NCI-H526 treated with DMSO at 0.1 percent for 48 hours (cell line): ENCODE measurements at places on chromosomes 7 and 10.

GRCh38 chr7:97468493-97468892 is 263.4 kb upstream of the TAC1 start:
- DNase-seq = no peak

- no peak for DNase-seq
Measured at GRCh38 chr7:39678930-39679709, 55.7 kb downstream of the RALA start.

GRCh38 chr7:22137466-22137865 is 191.8 kb upstream of the CDCA7L start:
- no peak for DNase-seq

DNA sequence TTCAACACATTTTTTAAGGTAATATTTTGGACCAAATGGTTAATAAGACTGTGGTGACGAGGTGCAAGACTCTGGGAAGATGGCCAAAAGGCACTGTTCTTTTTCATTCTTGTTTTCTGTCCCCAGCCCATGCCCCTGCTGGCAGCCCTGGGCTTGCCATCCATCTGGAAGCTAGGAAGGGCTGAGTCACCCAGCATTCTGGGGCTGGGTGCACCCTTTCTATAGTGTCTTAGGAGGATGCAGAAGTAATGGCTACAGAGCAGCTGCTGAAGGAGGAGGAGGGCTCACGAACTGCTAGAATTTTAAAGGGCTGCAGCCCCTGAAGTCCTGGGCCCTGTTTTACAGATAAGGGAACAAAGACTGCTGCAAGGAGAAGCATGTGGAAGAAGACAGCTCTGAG is 42.8 kb upstream of the ZNF32 start:
- DNase-seq = no peak

DNA sequence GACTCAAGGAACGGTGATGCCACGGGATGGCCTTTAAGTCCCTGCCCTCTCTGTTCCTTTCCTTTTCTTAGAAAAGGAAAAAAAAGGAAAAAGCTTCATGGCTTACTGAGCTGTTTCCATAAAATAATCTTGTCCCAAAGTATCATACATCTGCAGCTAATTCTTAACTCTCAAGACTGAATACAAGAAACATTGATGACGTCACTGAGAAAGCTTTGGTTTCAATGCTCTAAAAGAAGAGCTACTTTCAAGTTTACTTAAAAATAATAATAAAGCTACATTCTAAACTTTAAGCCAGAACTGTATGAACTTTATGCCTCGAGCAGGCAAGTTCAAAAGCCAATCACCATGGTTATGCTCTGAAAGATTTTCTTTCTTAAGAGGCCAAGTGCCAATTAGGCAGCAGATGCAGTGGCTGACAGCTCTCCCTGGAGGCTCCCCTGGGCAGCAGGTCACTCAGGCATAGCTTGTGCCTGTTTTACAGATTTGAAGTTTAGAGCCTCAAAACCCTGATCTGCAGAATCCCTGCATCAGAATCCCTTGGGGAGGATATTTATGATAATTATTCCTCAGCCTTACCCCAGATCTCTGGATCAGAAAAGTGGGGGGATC is 165.0 kb downstream of the CHN2 start:
- no peak for DNase-seq
